Right renal cortex interstitium (tissue), 3 donors: ENCODE measurements at places on chromosomes 2 and 18.

DNA sequence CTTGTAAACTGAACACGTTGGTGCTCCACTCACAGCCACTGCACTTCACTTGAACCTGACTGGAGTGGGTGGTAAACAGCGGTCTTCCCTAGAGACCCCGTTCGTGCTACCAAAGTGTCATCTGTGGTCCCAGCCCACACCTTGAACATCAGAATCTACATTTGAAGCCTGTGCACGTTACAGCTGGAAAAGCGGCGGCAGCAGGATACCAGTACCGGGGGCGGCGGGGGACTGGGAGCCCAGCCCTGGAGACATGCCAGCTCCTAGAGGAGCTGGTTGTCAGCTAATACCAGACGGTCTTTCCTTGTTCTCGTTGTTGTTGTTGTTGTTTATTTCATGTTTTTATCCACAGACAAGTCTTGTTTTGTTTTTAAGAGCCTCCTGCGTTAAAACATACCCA, 156.7 kb downstream of the WDSUB1 start:
- no peak for DNase-seq

DNA sequence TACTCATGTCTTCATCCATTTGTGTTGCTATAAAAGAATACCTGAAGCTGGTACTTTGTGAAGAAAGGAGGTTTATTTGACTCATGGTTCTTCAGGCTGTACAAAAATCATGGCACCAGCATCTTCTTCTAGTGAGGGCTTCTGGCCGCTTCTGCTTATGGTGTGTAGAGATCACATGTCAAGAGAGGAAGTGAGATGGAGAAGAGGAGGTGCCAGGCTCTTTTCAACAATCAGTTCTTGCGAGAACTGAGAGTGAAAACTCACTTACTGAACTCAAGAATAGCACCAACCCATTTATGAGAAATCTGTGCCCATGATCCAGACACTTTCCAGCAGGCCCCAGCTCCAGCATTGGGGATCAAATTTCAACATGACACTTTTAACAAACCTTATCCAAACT, 30.0 kb upstream of the BARD1 start:
- DNase-seq = no peak

DNA sequence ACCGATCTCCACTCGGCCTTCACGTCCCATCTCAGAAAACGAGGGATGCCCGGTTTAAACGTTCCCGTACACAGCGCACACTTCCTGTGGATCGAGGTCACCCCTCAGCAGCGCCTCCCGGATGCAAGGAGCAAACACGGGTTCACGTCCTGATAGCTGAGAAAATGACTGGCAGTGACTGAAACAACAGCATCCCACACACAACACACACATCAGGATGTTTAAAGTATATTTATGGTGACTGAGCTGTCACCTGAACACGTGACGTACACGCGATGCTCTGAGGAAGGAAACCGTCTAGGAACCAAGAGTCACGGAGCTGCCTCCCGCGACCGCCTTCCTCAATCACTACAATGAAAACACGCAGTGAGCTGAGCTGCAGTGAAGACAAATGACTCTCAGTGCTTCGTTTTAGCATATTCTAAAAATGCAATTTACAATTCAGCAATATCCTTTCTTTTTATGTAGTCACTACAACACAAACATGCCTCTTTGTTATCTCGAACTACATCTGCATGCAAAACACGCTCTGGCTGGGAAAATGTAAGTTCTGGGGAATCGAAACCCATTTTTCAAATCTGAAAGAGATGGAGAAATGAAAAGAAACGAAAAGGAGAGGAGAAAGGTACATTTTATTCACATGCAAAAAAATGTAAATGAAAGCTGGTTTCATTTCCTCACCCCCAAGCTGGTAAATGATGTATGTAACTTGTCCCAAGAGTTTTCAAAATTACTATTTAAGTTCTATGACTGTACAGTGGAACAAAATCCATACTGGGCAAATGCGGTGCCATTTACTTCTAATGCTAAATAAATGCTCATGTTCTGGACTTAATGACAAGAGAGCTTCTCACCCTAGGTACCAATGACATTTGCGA, 19.8 kb downstream of the HDAC4 start:
- no peak for DNase-seq

DNA sequence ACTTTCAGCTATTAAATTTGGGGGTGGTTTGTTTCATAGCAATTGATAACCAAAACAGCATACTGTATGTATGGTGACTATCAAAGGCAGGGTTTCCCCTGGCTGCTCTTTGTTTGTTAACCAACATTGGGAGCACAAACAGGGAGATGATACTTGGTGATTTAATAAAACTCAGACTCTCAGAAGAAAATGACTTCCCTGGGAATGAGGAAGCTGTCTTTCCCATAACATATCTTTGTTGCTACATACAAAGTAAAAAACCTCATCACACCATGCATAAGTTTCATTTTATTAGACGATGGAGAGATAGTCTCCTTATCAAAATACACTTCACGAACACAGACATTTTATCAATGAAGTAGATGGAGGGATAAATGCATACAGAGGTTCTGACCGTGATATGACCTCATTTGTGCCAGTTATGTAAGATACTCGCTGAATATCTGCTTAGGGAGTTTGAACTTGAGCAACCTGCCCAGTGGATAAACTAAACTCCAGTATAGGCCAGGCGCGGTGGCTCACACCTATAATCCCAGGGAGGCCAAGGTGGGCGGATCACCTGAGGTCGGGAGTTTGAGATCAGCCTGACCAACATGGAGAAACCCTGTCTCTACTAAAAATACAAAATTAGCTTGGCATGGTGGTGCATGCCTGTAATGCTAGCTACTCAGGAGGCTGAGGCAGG, 3.8 kb upstream of the NFE2L2 start:
- no peak for DNase-seq

GRCh38 chr2:14654835-14655282, 22.3 kb downstream of the LRATD1 start:
- DNase-seq = no peak

GRCh38 chr2:229714736-229715541, 584 bp upstream of the DNER start:
- peak; percentile 39 for DNase-seq

DNA sequence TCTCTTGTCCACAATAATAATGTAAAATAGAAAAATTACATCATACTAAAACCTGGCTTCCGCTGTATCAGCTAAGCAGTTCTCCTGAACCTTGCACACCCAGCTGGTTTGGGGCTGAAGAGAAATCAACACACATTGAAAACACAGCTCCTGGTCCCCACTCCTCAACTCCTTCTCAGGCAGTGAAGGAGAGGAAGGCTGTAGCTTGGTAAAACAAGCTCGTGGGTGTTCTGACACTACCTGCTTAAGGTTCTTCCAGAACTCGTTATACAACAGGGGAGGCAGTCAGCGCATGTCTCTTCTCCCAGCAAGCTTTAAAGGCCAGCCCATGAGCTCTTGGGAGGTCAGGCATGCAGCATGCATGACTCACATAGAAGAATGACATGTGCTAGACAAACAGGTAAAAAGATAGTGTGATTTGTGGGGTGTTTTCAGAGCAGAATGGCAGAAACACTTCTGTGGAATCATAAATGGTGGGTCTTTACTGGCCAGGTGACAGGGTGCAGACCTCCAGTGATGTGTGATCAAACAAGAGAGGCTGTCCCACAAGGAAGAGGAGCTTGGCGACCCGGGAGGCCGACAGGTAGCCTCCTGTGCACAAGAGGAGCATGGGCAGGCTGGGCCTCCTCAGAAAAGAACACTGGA, 69.1 kb downstream of the UXS1 start:
- no peak for DNase-seq

GRCh38 chr2:174495365-174496012, 8.7 kb upstream of the GPR155 start:
- no peak for DNase-seq

- DNase-seq = no peak
These were observed 112.5 kb downstream of the NCK2 start for GRCh38 chr2:105857076-105857740.

- peak; percentile 72 for DNase-seq
These were observed at the start of gene GULP1 for GRCh38 chr2:188291617-188292347. TSS of gene GULP1 (plus strand) at chr2:188291874. CDS start at chr2:188477703, 185,829 bp downstream.
